ENCODE measurements at places on chromosomes 5 and 9.

DNA sequence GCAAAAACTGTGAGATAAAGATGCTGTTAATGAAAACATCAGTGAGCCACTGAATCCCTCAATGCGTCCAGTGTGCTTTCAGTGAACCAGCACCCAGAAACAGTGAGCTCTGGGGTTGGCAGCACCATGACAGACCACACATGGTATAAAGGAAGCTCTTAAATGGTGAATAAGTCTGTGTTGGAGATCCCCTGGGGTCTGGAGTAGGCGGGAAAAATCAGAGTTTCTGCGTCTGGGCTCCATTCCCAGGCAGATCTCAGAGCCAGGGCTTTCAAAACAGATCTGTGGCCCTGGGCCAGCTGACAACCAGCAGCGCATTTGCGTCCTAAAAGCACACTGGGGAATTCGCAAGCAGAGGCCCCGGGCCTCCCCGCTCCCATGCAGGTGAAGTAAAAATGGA lies 233.5 kb downstream of the FRMD3 start:
- DNase-seq, result no peak

- DNase-seq, result no peak
Observed at GRCh38 chr5:86228147-86228546, 389.6 kb upstream of the COX7C start.

GRCh38 chr5:106673941-106674340 lies 996.8 kb downstream of the EFNA5 start:
- no peak for DNase-seq

DNA sequence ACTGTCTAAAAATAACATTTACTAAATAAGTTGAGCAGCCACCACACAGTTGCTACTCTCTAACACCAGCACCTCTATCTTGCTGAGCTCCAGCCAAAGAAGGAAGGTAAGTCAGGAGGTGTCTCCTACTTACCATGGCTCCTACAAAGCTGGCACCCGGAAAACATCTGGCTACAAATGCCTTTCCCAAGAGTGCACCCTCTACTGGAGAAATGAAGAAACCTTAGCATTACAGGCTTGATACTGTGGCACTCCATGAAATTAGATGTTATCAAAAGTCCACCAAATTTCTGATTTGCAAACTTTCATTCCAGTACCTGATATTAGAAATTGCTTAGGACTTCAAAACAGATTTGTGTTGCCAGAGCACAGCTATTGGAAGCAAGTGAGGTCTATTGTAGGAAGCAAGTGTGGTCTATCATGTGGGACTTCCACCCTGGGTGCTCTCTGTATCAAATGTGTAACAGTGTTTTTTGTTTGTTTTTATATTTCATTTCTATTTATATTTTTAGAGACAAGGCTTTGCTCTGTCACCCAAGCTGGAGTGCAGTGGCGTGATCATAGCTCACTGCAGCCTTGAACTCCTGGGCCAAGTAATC lies 25.7 kb upstream of the RFK start:
- peak; percentile 58 for DNase-seq

DNA sequence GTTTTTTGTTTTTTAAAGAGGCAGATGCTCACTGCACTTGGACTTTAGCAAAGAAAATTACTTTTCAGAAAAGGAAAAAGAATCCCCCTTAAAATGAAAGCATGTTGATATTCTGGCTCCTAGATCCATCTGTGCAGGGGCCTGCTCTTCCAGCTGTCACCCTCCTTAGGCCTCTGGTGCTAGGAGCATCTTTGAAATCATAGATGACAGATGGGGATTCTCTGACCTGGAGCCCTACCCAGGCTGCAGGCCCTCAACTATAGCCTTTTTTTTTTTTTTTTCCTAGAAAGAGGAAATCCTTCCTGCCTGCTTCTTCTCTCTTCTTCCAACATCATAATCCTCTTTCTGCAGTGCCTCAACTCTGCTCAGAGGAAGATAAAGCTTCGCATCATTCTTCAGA lies 16.3 kb upstream of the DCP2 start:
- DNase-seq, result no peak

DNA sequence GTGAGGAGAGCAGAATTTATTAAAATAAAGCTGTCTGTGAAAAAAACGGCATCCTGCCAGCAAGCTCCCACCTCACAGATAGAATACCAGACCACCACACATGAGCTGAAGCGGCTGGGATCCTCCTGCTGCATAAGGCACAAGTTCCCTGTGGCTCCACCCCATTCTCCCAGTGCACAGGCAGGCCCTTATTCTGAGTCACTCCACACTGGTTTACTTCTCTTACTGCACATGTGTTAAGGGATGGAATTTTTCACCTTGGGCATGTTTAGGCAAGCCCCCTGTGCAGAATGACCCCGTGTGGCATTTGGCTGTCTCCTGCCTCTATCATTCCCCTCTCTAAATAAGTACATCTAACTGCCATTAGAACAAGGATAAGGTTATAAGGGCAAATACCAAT lies 115.0 kb upstream of the ELAVL2 start:
- no peak for DNase-seq

DNA sequence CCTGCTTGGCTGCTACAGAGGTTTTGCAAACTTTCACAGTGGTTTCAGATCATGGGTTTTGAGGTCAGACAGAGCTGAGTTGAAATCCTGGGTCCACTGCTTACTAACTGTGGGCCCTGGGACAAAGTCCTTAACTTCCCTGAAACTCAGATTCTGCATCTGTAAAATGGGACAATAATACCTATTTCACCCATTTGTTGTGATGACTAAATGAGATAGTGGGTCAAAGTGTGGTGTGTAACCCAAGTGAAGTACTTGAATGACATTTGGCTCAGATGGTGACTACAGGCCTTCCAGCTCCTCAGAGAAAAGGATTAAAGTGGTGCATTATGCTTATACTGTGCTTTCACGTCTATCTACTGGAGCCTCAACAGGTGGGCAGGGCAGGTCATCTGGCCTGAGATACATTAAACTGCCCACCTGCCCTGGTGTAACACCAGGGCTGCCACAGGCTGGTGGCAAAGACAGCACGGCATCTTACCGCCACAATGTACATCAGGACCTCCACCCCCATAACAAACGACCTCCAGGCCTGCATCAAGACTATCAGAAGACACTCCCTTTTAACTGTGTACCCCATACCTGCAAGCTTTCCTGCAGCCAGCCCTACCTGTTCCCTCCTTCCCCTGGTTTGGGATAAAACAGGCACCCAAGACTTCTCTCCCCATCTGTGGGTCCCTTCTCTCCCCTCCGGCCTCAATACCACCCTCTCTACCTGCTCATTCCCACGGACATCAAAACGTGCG lies 846 bp upstream of the TRAF1 start:
- no peak for DNase-seq

- DNase-seq, result no peak
Observed at GRCh38 chr5:25484391-25484790, 839.6 kb upstream of the CDH10 start.

DNA sequence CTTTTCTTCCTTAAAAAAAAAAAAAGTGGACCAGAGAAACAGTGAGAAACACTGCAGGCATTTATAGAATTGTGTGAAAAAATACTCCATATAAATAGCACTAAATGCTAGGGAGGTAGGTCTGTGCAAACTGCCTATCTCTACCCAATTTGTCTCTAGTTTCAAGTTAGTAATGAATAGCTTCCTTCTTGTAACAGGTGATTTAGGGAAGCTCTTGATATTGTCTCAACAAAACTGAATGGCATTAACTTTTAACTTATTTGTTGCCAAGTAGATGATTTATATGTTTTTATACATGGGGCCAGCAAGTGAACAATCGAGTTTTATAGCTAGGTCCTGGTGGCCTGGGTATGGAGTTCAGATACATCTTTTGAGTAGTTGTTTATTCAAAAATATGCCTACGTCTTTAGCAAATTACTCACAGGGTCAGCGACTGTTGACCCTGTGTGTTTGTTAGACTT lies 283.6 kb downstream of the NR3C1 start:
- no peak for DNase-seq
